RKO (cell line): ENCODE measurements at places on chromosomes 3 and 15.

DNA sequence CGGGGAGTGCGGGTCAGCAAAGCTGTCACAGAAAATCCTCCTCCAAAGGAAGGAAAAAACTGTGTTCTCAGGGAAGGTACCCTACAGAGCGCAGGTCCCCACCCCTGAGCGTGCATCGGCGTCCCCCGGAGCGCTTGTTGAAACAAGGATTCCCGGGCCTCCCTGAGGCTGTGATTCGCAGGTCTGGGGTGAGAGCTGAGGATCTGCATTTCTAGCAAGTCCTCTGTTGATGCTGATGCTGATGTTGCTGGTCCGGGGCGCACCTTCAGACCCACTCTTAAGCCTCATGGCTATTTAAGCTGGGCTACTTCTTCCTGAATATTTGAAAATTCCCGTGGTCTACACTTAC is 226.2 kb upstream of the IGF1R start:
- no peak for DNase-seq

DNA sequence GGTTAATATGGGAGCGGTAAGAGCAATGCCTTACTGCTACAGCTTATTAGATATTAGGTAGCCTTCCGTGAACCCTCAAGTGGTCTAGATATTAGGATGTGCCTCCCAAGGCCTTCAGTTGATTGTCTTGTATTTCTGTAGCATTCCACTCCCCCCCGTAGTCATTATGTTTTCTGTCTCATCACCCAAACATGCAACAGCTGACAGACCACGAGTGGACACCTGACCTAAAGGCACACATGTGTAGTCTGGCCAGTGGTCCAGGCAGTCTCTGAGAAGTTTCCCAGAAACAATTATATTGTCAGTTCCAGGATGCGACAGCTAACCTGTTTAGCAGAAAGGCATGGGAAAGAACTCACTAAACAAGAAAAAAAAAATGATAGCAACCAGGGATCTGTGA is 1000.9 kb downstream of the AGBL1 start:
- DNase-seq, result no peak

- no peak for DNase-seq
Measured at GRCh38 chr15:71066983-71067382, 48.3 kb upstream of the THSD4 start.

GRCh38 chr15:38651328-38652038 is 86.9 kb upstream of the RASGRP1 start:
- no peak for DNase-seq

- no peak for DNase-seq
Measured at GRCh38 chr3:57464011-57464410, 80.1 kb downstream of the DNAH12 start.

DNA sequence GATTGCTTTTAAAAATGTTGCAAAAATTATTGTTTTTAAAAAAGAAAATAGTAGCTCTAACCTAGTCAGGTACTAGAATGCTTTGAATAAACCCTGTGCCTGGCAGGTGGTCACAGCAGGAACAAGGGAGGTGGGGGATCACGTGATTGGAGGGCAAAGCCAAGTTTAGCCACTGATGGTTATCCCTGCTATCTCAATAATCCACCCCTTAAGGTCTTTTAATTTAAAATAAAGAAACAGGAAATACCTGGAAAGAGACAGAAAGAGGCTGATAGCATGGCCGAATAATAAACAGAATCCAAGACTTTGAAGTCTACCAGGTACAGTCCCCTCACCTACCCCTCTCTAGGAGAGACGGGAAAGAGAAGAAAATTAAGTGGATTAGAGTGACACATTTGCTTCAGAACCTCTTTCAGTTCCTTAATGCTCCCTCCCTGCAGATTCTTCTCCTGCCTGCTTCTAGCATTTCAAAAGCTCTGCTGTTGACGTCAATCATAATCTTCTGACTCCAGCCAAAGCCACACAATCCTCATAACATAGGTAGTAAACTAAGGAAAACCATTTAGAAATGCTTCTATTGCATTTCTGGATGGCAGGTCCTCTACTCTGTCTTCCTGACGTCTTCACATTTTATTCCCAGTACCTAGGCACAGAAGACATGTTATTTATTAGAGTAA is 303.4 kb upstream of the MME start:
- DNase-seq, result no peak

DNA sequence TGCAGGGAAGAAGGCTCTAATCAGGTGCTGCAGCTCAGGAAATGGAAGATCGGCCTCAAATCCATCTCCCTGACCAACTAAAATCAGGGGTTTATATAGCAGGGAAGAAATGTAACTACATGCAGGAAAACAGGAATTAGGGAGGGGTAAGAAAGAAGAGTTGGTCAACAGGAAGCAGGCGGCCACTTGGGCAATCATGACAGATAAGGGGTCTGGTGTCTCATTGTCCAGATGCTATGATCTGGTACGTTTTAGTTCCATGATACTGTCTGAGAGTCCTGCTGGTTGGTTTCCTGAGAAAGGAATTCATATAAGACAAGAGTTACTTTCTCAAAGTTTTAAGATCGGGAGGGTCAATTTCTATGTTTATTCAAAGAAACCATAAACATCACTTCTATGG is 24.2 kb downstream of the KATNBL1 start:
- no peak for DNase-seq

- no peak for DNase-seq
Measured at GRCh38 chr3:50484722-50485121, 18.7 kb downstream of the CACNA2D2 start.

- DNase-seq, result no peak
Measured at GRCh38 chr15:56948000-56948763, 29.7 kb downstream of the TCF12 start.

DNA sequence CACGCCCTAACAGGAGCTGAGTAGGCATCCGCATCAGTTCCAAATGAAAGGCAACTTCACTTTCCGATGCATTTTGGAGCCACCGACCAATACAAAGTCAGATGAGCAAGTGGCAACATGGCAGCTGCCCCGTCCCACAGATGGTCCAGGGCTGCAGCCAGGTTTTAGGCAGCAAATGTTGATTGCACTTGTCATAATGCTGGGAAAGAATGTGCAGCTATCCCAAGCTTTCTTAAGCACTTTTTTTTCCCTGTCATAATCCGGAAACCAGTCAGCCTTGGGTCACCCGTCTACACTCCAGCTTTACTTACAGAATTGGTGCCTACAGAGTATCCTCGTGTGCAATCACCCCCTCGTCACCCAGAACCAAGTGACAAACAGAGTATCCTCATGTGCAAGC is 147.7 kb downstream of the CHSY1 start:
- DNase-seq, result no peak

- no peak for DNase-seq
Measured at GRCh38 chr3:195159117-195159813, 111.7 kb downstream of the XXYLT1 start.

GRCh38 chr3:59245859-59246501 is 196.2 kb upstream of the CFAP20DC start:
- DNase-seq, result no peak

- DNase-seq, result no peak
Measured at GRCh38 chr3:23258110-23258509, 55.0 kb downstream of the UBE2E2 start.

DNA sequence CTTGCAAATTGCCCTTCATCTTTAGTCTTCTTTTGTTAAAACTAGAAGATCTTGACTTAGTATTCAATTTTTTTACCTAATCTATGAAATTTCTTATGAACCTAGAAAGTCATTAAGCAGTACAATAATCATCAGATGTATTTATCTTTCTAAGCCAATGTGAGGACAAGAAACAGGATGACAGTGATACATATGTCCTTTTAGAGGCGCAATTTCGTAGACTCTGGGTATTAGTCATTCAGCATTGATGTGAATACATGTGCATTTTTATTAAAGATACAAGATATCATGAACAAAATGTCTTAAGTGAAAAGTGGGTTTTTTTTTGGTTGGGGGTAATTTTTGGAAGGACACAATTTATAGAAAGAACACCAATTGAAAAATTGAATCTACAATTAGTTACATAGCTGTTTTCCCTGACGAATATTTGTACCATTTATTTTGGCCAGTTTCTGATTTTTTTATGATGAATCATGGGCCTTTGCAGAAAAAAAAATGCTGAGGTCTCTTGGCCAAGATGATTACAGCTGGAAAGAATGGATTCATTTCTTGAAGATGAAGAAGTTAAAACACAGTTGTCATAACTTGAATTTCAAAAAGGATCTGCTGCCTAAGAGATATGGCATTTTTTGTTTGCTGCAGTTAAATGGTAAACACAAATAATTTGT is 48.9 kb upstream of the AGTR1 start:
- peak; percentile 19 for DNase-seq

DNA sequence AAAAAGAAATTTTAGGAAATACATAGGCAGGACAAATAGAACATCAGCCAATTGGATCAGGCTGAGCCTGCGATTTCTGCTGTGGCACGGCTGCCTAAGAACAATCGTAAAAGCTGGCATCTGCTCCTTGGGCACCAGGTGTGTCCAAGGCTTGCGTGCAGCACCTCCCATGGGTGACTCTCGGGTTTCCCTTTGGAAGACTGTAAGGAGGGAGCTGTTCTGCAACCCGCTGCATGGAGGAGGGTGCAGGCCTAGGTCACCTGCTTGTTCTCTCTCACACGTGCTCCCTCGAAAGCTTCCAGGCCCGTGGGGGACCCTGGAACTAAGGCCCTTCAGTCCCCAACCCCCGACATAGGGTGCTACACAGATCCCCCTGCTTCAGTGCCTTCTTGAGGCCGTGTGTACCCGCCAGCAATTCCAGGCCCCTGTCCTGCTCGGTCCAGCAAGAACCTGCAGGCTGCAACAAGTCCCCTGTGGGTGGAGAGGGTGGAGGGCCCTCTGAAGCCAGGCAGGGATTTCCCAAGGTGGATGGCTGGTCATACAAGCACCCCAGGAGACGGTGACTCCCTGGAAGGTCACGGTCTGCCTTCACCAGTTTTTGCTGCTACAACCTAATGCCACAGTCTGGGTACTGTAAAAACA is 3.4 kb downstream of the GP9 start:
- DNase-seq, result no peak

DNA sequence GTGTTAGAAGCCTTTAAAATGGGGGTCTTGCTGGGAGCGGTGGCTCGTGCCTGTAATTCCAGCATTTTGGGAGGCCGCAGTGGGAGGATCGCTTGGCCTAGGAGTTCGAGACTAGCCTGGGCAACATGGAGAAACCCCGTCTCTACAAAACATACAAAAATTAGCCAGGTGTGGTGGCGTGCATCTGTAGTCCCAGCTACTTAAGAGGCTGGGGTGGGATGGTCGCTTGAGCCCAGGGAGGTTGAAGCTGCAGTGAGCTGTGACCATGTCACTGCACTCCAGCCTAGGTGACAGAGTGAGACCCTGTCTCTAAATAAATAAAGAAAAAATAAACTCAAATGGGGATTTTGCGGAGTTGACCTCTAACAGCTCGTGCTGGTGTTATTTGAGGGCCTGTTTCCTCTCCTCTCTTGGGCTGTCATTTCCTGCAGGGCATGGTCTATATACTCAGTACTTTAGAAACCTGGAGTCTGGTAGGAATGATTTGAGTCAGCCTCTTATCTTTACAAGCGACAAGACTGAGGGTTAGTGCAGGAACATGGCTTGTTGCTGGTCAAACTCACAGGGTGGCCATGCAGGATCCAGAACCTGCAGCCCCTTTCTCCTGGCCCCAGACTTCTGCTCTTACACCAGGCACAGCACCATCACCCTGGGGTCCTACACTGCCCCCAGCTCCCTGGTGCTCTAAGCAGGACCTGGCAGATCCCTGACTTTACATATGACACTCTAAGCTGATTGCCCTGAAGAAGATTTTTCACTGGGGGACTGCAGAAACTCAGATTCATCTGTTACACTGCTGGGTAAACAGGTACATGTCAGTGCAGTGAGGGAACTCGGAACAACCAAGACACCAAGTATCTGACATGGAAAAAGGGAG is 15.1 kb downstream of the EHD4 start:
- no peak for DNase-seq

DNA sequence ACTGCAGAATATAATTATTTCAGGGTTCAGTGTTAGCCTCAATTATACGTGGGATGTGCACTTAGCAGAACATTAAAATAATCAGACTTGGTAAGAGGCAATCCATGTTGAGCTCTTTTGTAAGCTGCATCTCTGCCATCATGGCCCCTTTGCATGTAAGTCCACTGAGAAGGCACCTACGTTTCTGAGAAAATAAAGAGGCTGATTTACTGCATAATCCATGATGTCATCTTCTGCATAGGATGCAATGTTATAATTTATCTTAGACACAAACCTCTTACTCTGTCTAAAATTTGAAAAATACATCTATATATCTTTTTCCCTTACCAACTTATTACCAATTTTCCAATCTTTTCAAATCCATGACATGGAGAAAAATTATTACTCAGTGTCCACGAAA is 1294.7 kb downstream of the ZPLD1 start:
- DNase-seq, result no peak

DNA sequence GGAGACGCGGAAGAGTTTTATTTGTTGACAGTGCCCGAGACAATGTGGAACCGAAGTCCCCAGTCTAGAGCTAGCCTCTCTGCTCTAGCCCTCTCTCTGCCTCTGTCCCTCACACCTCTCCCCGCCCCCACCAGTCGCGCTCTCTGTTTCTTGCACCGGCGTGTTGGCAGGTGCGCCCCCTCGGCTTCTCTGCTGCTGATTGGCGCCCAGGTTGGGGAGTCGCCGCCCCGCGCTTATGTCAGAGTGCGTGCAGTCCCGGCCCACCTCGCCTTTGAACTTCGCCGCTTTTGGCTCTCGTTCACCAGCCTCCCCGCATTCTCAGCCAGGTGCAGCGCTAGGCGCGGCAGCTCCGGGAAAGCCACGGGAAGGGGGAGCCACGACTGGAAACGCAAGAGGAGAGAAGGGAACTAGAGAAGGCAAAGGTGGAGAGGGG is at the start of gene SOX14:
SOX14 (plus strand) TSS at position 315 of the 433 bp plus-strand sequence. CDS start 470 bp downstream, outside the sequence.
- no peak for DNase-seq

GRCh38 chr15:56871185-56871584 is 47.3 kb upstream of the TCF12 start:
- peak; percentile 63 for DNase-seq

- no peak for DNase-seq
Measured at GRCh38 chr3:4533489-4534443, 40.6 kb downstream of the ITPR1 start.
